Karpas-422 (cell line): ENCODE measurements at places on chromosomes 2 and 18. TPM values are rescaled to one million over a fixed set of nuclear protein-coding genes. Genes with fewer than 3 reads are reported as not detected.
A peak's percentile ranks its signal among the peaks of the same experiment; 100 is the strongest.

DNA sequence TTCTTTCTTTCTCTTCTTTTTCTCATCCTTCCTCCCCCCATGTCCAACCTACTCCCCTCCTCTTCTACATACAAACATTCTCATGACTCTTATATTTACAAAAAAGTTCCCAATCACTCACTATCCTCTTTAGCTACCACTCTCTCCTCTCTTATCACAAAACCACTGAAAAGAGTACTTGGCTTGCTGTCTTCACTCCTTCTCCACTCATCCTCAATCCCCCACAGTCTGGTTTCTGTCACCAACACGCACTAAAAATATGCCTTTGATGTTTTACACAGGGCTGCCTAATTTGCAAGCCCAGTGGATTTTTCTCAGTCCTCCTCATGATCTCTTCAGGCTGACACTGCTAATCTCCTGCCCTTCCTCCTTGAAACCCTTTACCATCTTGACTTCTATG lies 159.5 kb downstream of the TNS1 start:
- H3K4me3 ChIP-seq = no peak overlapping the region
- no peaks in the 10 kb centered on the region for H3K36me3 ChIP-seq
- no peaks in the 10 kb centered on the region for H3K4me1 ChIP-seq

DNA sequence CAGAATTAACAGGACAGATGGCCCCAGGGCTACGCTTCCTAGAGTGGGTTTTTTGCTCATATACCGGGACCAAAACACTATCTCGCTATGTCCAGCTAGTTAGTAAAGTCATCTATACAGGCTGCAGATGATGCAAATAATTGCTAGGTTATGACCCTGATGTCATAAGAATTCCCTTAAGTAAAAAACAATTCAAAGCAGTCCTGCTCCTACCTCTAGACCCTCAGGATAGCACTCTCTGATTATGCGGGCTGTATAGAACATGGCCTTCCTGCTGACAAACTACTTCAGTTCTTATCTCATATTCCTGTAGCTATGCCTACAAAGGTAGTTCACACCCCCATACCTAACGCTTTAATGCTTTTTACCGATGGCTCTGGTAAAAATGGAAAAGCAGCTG lies 13.2 kb downstream of the DYNAP start:
- H3K27ac ChIP-seq = no peak overlapping the region
- no peak for DNase-seq
- no peak overlapping the region for H3K4me3 ChIP-seq

DNA sequence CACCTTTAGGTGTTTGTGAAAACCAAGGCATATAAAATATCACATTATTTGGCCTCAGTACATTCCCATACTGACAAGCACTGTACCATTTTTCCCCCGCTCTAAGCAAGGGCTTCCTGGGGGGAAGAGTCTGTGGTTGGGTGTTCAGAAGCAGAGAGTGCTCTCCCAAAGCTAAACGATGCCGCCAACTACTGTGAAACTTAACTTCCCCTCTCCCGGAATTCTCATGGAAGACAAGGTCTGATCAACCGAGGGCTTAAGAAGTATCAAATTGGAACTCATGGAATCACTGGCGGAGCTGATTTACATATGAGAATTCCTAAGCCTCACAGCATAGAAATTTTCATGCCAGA lies 433 bp upstream of the MFF start:
- peaks cover 31% of the 10 kb centered on the region for H3K4me1 ChIP-seq
- H3K27ac ChIP-seq = no peak overlapping the region
- H3K4me3 ChIP-seq = peak overlapping the region; percentile 90
- H3K36me3 ChIP-seq = peaks cover 9% of the 10 kb centered on the region; the same call in 1 of the 2 replicates

DNA sequence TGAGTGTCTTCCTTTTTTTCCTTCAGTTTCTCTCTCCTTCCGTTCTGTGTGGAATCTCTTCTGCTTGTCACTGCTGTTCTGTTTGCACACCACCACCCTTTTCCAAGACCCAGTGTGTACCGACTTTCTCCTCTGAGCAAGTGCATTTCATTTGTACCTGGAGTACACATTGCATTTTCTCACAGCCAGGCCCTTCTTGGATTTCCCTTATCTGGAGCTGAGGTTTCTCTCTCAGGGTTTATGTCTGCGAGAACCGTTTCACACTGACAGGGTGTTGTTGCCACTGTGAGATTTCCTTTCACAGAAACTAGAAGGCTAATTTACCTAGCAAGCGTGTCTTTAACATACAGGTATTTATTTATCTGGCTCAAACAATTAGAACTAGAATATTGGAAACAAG lies 26.2 kb downstream of the NCOA1 start:
- no peaks in the 10 kb centered on the region for H3K36me3 ChIP-seq
- DNase-seq = no peak
- no peak overlapping the region for H3K27ac ChIP-seq
- H3K4me1 ChIP-seq = no peaks in the 10 kb centered on the region
- H3K4me3 ChIP-seq = no peak overlapping the region
- H3K27me3 ChIP-seq = peaks cover 6% of the 10 kb centered on the region; the same call in 1 of the 2 replicates

DNA sequence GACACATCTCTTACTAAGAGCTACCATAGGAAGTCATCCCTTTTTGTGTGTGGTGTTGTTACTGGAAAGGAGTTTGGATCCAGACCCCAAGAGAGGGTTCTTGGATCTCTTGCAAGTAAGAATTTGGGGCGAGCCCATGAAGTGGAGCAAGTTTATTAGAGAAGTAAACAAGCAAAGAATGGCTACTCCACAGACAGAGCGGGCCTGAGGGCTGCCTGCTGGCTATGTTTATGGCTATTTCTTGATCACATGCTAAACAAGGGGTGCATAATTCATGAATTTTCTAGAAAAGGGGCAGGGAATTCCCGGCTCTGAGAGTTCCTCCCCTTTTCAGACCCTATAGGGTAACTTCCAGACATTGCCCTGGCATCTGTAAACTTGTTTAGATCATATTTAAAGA lies 30.6 kb upstream of the PXDN start:
- H3K4me3 ChIP-seq = no peak overlapping the region
- H3K36me3 ChIP-seq = no peaks in the 10 kb centered on the region
- DNase-seq = no peak
- peaks cover 6% of the 10 kb centered on the region for H3K4me1 ChIP-seq
- H3K27ac ChIP-seq = no peak overlapping the region

DNA sequence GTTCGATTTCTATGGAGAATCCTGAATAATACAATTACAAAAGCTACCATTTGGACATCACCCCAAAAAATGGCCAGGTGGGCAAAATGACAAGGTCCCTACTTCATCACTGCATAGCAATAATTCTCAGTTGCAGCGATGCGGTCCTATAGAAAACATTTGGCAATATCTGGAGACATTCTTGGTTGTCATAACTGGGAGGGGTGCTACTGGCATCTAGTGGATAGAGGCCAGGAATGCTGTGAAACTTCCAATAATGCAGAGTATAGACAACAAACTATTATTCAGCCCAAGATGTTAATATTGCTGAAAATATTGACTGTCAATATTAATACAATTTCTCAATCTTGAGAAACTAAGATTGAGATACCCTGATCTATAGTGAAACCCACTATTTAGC lies 637.8 kb upstream of the PKDCC start:
- H3K27ac ChIP-seq = no peak overlapping the region
- no peaks in the 10 kb centered on the region for H3K27me3 ChIP-seq
- no peaks in the 10 kb centered on the region for H3K36me3 ChIP-seq
- no peak overlapping the region for H3K4me3 ChIP-seq

DNA sequence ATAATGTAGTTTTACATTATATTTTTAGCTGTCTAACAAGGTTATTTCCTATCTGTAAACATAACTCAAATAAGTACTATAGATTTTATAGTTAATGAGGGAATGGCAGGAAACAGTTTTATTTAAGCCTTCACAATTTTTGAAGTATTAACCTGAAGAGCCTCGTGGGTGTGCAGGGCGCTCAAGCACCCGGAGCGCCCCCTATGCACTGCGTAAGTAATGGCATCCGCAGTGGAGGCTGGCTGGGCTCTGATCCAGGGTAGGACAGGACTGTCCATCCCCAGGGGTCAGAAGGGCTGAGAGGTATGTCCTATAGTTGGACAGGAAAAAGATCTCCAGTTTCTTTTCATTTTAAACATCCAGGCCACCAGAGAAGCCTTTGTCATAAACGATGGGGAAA lies 8.2 kb upstream of the GBX2 start:
- no peak overlapping the region for H3K4me3 ChIP-seq
- no peaks in the 10 kb centered on the region for H3K36me3 ChIP-seq
- H3K27me3 ChIP-seq = no peaks in the 10 kb centered on the region

- H3K36me3 ChIP-seq = no peaks in the 10 kb centered on the region
- H3K27me3 ChIP-seq = no peaks in the 10 kb centered on the region
- H3K4me1 ChIP-seq = no peaks in the 10 kb centered on the region
- no peak overlapping the region for H3K4me3 ChIP-seq
Measured at GRCh38 chr2:102453501-102453900, 19.5 kb upstream of the SLC9A4 start.

DNA sequence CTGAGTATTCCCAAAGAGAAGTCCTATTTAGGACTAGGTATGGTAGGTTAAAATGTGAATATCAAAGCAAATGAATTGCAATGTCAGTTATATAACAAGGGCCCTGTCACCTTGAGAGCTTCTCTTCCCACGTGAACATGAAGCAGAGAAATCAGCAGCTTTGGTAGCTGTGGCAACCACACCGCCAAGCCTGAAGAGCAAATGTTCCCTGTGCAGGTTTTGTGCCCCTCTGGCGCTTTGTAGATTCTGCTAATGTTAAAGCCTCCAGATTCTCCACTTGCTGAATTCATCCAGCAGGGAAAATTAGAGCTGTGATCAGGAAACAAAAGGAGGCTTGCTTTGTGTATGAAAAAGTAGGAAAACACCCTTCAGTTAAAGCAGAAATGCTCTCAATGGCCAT lies 322.6 kb downstream of the RBM43 start:
- H3K4me1 ChIP-seq = no peaks in the 10 kb centered on the region
- no peak for DNase-seq
- no peak overlapping the region for H3K27ac ChIP-seq
- no peak overlapping the region for H3K4me3 ChIP-seq
- no peaks in the 10 kb centered on the region for H3K36me3 ChIP-seq

- H3K36me3 ChIP-seq = no peaks in the 10 kb centered on the region
- no peak overlapping the region for H3K4me3 ChIP-seq
- no peaks in the 10 kb centered on the region for H3K27me3 ChIP-seq
- H3K4me1 ChIP-seq = no peaks in the 10 kb centered on the region
- no peak overlapping the region for H3K27ac ChIP-seq
Measured at GRCh38 chr18:26813043-26813442, 52.5 kb downstream of the AQP4 start.

DNA sequence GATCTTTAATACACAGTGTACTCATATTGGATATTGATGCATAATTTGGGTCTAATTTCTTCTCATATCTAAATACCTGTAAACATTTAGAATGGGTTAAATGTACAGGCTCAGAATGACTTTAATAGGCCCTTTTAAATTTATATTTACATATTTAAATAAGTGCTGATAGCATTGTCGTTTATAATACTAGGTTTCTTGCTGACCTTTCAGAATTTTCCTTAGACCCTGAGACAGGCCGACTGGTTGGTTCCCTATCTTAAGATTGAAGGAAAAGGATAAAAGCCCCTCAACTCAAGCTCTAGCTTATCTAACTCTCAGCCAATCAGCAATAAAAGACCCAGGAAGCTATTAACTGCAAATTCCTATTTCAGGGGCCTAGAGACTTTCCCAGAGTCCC lies 67.8 kb upstream of the HNMT start:
- H3K27ac ChIP-seq = no peak overlapping the region
- no peaks in the 10 kb centered on the region for H3K27me3 ChIP-seq
- no peak overlapping the region for H3K4me3 ChIP-seq

DNA sequence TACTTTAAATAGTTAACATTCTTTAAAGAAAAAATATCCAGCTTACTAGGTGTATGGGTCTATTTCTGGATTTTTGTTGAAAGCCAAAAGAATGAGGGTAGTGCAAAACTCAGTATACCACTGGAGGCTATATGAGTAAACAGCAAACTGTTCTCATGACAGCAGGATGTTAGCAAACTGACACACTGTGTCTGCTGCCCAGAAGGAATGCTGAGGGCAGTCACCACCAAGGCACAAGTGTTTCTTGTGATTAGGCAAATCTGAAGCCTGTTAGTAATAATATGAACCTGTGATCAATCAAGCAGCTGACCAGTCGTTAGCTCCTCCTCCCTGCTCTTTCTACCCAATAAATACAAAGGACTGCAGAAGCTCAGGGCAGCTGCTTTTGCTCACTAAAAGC lies 50.5 kb upstream of the SULT1C3 start:
- H3K27ac ChIP-seq = no peak overlapping the region
- no peaks in the 10 kb centered on the region for H3K27me3 ChIP-seq
- H3K4me1 ChIP-seq = no peaks in the 10 kb centered on the region
- H3K4me3 ChIP-seq = no peak overlapping the region

DNA sequence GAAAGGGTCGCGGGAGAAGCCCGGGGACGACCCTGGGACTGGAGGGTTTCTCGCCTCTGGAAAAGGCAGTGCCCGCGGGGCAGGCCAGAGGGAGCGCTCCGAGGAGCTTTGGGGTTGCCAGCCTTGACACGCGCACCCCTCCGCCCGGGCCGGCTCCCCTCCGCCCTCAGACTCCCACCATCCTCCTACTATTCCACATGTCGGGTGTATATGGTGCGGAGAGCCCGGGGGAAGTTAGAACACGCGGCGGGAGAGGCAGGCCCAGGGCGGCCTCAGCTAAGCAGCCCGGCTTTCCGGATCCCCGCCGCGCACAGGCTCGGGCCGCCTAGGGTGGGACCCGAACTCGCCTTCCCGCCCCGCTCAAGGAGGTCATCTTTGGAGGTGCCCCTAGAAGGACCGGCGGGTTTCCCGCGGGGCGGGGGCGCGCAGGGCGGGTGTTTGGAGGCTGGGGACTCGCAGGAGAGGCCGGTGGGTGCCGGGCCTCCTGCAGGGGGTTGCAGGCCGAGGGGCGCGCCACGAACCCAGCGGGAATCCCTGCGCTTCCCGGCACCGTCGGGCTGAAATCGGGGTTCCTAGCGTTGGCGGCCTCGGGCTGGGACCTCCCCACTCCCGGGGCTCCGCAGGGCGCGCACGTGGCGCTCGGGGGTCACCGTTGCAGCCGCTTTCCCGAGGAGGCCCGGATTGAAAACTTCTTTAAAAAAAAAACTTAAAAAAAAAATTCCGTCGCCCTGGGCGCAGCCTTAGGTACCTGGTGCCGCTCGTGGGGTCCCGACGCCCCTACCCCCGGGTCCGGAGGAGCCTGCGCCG lies 3.7 kb downstream of the NFATC1 start:
- DNase-seq = peak; percentile 85
- peaks cover 8% of the 10 kb centered on the region; the same call in 1 of the 2 replicates for H3K36me3 ChIP-seq
- H3K4me3 ChIP-seq = peak overlapping the region; percentile 89
- peak overlapping the region; percentile 90 for H3K27ac ChIP-seq
- no peaks in the 10 kb centered on the region for H3K27me3 ChIP-seq

The RABL2A gene
- total RNA-seq = 17.5 and 38.5 TPM in 2 replicates

The B3GNT2 gene
- total RNA-seq = 12.6 and 26.9 TPM in 2 replicates

The TCF23 gene
- not detected in 2 replicates for total RNA-seq

The TXNDC2 gene
- not detected in 2 replicates for total RNA-seq

The DYNC2LI1 gene
- total RNA-seq = 28.1 and 36.9 TPM in 2 replicates

The RASGRP3 gene
- 15.3 and 19.3 TPM in 2 replicates for total RNA-seq
